ENCODE measurements at places on chromosomes 12 and 14. TPM values are rescaled to one million over a fixed set of nuclear protein-coding genes. Genes with fewer than 3 reads are reported as not detected.

- no peak for DNase-seq
Observed at GRCh38 chr12:2876431-2877046, 435 bp downstream of the FOXM1 start.

Gene NEUROD4
- not detected for total RNA-seq

Gene TOMM20L
- total RNA-seq, result 0.66 TPM

Gene CCDC184
- 3.0 TPM for total RNA-seq

All from natural killer cell (primary cell).